Tibial artery (tissue), 4 donors: ENCODE measurements at places on chromosomes 16 and 17.

- no peak overlapping the region for H3K4me3 ChIP-seq
- H3K36me3 ChIP-seq: no peaks in the 10 kb centered on the region
- no peaks in the 10 kb centered on the region for H3K27me3 ChIP-seq
- H3K27ac ChIP-seq: no peak overlapping the region
- no peak for DNase-seq
- H3K4me1 ChIP-seq: no peaks in the 10 kb centered on the region
Observed at GRCh38 chr16:19283637-19284036, 1.9 kb upstream of the CLEC19A start.

DNA sequence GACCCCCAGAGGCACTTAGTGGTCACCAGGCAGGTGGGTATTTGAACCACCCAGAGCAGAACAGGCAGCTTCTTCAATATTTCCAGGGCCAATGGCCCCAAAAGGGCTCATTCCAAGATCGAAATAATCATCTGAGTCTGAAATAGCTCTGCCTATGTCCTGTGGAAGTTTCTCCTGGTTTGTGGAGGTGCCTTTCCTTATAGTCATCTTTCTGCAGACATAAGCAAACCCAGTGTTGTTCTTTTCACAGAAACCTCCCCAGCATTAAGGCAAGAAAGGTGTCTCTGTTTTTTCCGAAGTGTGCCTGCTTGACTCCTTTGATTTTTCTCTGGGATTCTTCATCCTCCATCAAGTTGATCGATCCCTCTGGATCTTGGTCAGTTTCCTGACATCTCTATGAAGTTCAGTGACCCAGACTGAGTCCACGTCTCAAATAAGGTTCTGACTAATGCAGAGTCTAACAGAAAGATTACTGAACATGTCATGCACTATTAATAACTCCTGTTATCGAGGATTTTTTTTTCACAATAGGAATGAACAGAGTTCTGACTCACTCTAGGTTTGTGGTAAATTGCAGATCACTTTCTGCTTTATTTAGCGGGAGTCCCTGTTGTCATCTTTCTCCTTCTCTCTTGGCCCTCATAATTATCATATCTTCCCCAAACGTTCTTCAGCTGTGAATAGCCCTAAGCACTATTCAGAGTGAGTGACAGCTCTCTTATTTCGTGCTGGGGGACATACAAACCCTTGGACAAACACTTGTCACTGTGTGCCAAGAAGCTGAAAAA is 1.5 kb downstream of the LRRC3C start:
- peaks cover 29% of the 10 kb centered on the region for H3K4me1 ChIP-seq
- peak overlapping the region; percentile 88 for H3K4me3 ChIP-seq
- H3K36me3 ChIP-seq: peaks cover 1% of the 10 kb centered on the region
- no peak for DNase-seq
- no peaks in the 10 kb centered on the region for H3K27me3 ChIP-seq

- H3K4me3 ChIP-seq: no peak overlapping the region
- H3K4me1 ChIP-seq: no peaks in the 10 kb centered on the region
- no peaks in the 10 kb centered on the region for H3K36me3 ChIP-seq
- DNase-seq: no peak
- H3K27ac ChIP-seq: no peak overlapping the region
Observed at GRCh38 chr16:56975714-56976113, 13.6 kb upstream of the NLRC5 start.

DNA sequence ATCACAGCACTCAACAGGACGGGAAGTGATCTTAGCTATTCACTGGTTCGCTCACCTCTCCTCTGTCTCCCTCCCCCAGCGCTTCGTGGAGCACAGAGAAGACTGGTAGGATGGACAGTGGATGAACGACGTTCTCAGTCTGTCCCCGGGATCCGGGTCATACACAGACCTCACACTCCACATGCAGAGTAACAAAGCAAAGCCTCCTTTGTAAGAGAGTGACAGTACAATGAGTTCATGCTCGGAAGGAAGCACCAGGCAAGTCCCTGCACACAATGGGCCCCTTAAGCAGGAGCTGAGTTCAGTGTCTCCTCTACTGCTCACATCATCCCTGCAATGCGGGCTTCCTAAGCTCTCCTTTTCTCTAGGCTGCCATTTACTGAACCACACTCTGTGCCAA is 356.9 kb downstream of the C16orf95 start:
- no peak for DNase-seq
- H3K4me3 ChIP-seq: no peak overlapping the region
- H3K36me3 ChIP-seq: no peaks in the 10 kb centered on the region
- H3K27ac ChIP-seq: no peak overlapping the region
- H3K27me3 ChIP-seq: no peaks in the 10 kb centered on the region
- no peaks in the 10 kb centered on the region for H3K4me1 ChIP-seq

GRCh38 chr16:2490190-2491105 is 15.5 kb downstream of the TBC1D24 start:
- H3K27ac ChIP-seq: no peak overlapping the region
- H3K27me3 ChIP-seq: no peaks in the 10 kb centered on the region
- H3K4me3 ChIP-seq: no peak overlapping the region
- no peak for DNase-seq
- H3K4me1 ChIP-seq: no peaks in the 10 kb centered on the region
- no peaks in the 10 kb centered on the region for H3K36me3 ChIP-seq

DNA sequence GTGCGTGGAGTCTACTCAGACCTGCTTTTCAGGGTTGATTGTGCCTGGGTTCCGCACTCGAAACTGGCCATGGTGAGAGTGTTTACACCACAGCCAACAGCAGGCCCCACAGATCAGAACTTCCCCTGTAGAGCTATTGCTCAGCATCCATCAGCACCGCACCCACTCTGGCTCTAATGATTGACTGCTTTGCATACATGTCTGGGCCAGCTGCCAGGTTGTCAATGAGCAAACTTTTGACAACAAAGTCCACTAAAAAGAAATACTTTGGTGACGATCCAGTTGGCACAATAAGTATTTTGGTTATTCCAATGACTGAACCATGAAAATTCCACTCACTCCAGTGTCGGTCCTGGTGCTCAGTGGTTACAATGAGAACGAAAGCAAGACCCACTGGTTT is 190.7 kb downstream of the FOXL1 start:
- DNase-seq: no peak
- no peak overlapping the region for H3K4me3 ChIP-seq
- H3K27me3 ChIP-seq: no peaks in the 10 kb centered on the region
- no peaks in the 10 kb centered on the region for H3K36me3 ChIP-seq
- H3K27ac ChIP-seq: peak overlapping the region; percentile 21
- H3K4me1 ChIP-seq: peaks cover 13% of the 10 kb centered on the region

- peaks cover 41% of the 10 kb centered on the region for H3K36me3 ChIP-seq
- H3K27me3 ChIP-seq: no peaks in the 10 kb centered on the region
- H3K27ac ChIP-seq: no peak overlapping the region
- no peaks in the 10 kb centered on the region for H3K4me1 ChIP-seq
- H3K4me3 ChIP-seq: no peak overlapping the region
Observed at GRCh38 chr17:29546085-29546484, 20.8 kb downstream of the ABHD15 start.

DNA sequence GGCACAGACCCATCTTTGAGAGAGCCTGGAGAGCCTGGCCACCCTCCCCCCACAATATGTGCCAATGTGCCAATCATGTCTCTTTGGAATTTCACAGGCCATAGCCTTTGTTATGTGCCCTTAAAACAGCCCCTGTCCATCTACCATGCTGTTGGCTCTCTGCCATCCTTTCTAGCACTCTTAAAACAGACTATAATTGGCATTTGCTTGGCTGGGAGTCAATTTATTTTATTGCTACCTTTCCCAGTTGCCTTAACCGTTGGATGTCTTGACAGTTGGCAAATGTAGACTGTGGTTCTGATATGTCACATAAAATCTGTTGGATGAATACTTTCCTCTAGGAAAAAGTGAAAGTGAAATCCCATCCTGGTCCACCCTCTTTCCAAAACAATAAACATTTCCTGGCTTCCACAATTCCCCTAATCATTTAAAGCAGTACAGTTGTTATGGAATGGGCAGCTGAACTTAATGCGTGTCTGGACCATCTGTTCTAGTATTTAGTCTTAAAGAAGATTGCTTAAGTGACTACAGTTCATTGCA is 394.0 kb downstream of the KCNJ2 start:
- DNase-seq: no peak
- H3K27me3 ChIP-seq: no peaks in the 10 kb centered on the region
- H3K36me3 ChIP-seq: no peaks in the 10 kb centered on the region

GRCh38 chr17:27993723-27994310 is 48.7 kb upstream of the NLK start:
- DNase-seq: no peak
- no peaks in the 10 kb centered on the region for H3K4me1 ChIP-seq
- no peaks in the 10 kb centered on the region for H3K36me3 ChIP-seq
- no peak overlapping the region for H3K27ac ChIP-seq
- H3K27me3 ChIP-seq: peaks cover 4% of the 10 kb centered on the region
- no peak overlapping the region for H3K4me3 ChIP-seq

DNA sequence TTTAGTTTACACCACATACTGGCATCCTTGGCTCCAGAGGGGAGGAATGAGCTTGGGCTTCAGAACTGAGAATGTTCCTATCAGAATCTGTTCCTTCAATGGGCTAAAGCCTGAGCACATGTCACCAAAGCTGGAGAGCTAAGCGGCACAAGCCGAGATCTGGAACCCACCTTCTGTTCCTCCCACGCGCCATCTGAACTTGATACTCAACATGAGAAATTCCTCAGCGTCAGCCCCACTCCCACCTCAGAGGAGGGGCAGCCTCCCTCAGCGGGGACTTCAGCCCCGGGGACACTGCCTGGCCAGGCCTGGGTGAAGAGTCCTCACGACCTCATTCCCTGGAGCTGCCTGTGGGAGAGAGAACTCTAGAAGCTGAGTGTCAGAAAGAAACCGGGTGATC is 22.8 kb upstream of the SLC47A1 start:
- DNase-seq: no peak
- no peak overlapping the region for H3K4me3 ChIP-seq
- peak overlapping the region; percentile 10 for H3K27ac ChIP-seq
- no peaks in the 10 kb centered on the region for H3K4me1 ChIP-seq

DNA sequence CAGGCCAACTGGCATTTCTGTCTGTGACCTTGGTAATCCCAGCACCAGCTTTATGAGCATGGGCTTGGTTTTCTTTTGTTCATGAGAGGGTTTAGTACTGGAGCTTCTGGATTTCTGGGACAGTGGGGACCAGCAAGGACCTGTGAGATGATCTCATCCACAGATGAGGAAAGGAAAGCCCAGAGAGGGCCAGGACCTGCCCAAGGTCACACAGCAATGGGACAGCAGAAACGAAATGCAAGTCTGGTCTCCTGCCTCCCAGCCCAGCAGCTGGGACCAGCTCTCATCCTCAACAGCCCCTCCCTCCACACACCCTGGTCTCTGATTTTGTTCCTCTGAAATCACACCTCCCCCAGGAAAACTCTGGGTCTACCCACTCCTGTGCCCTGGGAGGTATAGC is 7.2 kb downstream of the SPPL2C start:
- no peak overlapping the region for H3K4me3 ChIP-seq
- peaks cover 77% of the 10 kb centered on the region for H3K27me3 ChIP-seq
- H3K27ac ChIP-seq: no peak overlapping the region
- H3K4me1 ChIP-seq: no peaks in the 10 kb centered on the region

DNA sequence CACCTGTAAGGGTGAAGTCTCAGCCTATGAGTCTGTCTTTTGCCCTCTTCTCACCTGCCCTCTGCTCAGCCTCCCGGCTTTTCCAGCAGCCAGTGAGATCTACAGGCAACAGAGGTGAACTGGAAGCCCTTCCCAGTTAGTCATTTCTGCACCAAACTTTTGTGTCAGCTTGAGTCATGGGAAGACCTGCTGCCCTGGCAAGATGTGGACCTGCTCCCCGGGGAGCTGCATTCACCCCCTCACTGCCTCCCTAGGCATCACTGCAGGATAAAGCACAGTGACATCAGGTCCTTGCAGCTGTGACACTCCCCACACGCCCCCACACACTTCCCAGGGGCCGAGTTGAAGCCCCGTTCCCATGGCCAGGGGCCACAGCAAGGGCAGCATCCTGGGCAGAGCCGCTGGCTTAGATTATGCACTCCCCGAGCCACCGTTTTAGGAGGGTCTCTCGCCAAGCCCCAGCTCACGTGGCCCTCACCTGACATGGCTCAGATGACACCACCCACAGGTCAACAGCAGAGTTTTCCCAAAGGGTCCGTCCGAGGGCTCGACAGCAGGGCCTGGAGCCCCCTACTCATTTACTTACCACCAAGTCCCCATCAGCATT is 6.5 kb upstream of the ABR start:
- H3K27ac ChIP-seq: peak overlapping the region; percentile 68
- DNase-seq: peak; percentile 54
- H3K27me3 ChIP-seq: no peaks in the 10 kb centered on the region
- H3K36me3 ChIP-seq: no peaks in the 10 kb centered on the region
- peaks cover 43% of the 10 kb centered on the region for H3K4me1 ChIP-seq

DNA sequence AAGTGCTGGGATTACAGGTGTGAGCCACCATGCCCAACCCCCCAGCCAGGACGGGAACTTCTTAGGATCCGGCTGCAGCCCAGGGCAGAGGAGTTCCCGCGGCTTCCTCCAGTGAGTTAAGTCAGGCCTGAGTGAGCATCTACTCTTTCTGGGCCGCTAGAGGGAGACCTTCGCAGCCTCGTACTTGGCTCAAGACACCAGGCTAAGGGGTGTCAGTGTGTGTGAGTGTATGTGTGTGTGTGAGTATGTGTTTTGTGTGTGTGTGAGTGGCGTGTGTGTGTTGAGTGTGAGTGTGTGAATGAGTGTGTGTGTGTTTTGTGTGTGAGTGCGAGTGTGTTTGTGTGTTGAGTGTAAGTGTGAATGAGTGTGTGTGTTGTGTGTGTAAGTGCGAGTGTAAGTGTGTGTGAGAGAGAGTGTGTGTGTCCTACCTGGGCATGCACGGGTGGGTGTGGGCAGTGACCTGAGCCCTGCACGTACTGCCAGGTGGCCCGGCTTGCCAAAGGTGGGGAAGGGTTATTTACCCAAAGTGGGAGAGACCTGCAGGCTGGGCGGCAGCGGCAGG is 58.5 kb downstream of the TMEM235 start:
- no peaks in the 10 kb centered on the region for H3K4me1 ChIP-seq
- H3K27ac ChIP-seq: no peak overlapping the region
- H3K36me3 ChIP-seq: no peaks in the 10 kb centered on the region
- H3K4me3 ChIP-seq: no peak overlapping the region
- DNase-seq: peak; percentile 71

- H3K36me3 ChIP-seq: no peaks in the 10 kb centered on the region
- no peaks in the 10 kb centered on the region for H3K4me1 ChIP-seq
- no peak overlapping the region for H3K27ac ChIP-seq
- H3K4me3 ChIP-seq: no peak overlapping the region
- no peak for DNase-seq
Observed at GRCh38 chr16:68425498-68426346, 22.6 kb downstream of the SMPD3 start.
